ENCODE measurements at places on chromosomes 11 and 22.

DNA sequence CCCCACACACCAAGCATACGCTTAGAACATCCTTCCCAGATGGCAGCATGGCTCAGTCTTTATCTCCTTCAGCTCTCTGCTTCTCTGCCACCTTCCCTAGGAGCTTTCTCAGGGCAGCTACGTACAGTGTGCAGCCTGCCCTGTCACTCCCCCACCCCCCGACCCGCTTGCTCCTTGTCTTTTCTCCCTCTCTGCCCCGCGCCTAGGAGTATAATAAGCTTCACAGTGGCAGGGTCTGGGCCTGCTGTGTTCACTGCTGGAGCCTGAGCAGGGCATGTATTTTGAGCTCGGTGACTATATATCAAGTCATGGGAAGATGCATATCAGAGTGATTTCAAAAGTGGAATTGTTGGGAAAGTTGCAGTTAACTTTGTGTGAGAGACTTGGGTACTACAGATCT is 55.8 kb upstream of the ADSL start:
- no peak overlapping the region for H3K4me3 ChIP-seq
- peak overlapping the region; percentile 70 for H3K27ac ChIP-seq

- H3K4me3 ChIP-seq: no peak overlapping the region
- no peak for DNase-seq
- H3K36me3 ChIP-seq: no peaks in the 10 kb centered on the region
- peaks cover 2% of the 10 kb centered on the region for H3K27me3 ChIP-seq
Observed at GRCh38 chr11:57885298-57886050, 123.9 kb downstream of the CTNND1 start.

GRCh38 chr22:39098026-39098425 is 982 bp downstream of the APOBEC3H start:
- H3K4me3 ChIP-seq: peak overlapping the region; percentile 81
- DNase-seq: no peak
- no peaks in the 10 kb centered on the region for H3K36me3 ChIP-seq
- H3K27ac ChIP-seq: peak overlapping the region; percentile 100
- H3K27me3 ChIP-seq: no peaks in the 10 kb centered on the region

GRCh38 chr11:133360860-133361688 is 171.2 kb downstream of the OPCML start:
- DNase-seq: no peak
- no peak overlapping the region for H3K4me3 ChIP-seq
- H3K27me3 ChIP-seq: no peaks in the 10 kb centered on the region
- H3K27ac ChIP-seq: no peak overlapping the region

DNA sequence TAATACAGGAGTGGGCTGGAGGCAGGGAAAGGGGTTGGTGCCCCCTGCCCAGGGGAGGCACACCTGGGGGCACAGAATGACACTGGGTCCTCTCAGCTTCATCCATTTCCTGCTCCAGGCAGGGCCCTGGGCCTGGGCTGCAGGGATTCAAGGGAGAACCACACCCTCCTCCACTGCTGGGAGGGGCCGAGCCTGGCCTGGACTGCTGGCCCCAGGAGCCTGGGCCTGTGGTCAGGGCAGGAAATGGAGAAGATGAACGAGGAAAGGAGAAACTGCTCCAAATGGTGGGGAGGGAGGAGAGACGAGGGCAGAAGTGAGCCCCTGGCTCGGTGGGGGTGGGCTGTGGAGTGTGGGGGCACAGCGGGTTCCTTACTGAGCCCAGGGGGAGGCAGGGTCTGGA is 38.1 kb upstream of the KCNQ1OT1 start:
- no peak overlapping the region for H3K4me3 ChIP-seq
- peaks cover 2% of the 10 kb centered on the region for H3K36me3 ChIP-seq
- no peak for DNase-seq
- H3K27ac ChIP-seq: no peak overlapping the region
- H3K4me1 ChIP-seq: peaks cover 3% of the 10 kb centered on the region

- DNase-seq: no peak
- peaks cover 7% of the 10 kb centered on the region for H3K36me3 ChIP-seq
Observed at GRCh38 chr11:93169143-93169542, 28.6 kb downstream of the SLC36A4 start.

DNA sequence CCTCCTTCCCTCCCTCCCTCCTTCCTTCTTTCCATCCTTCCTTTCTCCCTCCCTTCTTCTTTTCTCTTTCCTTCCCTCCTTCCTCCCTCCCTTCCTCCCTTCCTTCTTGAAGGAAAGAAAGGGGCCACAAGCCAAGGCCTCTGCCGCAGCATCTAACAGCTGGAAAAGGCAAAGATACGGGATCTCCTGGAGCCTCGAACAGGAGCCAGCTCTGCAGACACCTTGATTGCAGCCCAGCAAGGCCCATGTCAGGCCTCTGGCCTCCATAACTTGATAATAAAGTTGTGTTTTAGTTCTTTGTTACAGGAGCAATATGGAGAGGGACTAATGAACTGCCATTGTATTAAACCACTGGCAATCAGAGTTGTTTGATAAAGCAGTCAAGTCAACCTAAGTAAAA is 348.9 kb upstream of the B3GAT1 start:
- no peak overlapping the region for H3K4me3 ChIP-seq
- H3K36me3 ChIP-seq: no peaks in the 10 kb centered on the region
- no peak overlapping the region for H3K27ac ChIP-seq
- no peaks in the 10 kb centered on the region for H3K4me1 ChIP-seq
- DNase-seq: no peak
- H3K27me3 ChIP-seq: peaks cover 30% of the 10 kb centered on the region

DNA sequence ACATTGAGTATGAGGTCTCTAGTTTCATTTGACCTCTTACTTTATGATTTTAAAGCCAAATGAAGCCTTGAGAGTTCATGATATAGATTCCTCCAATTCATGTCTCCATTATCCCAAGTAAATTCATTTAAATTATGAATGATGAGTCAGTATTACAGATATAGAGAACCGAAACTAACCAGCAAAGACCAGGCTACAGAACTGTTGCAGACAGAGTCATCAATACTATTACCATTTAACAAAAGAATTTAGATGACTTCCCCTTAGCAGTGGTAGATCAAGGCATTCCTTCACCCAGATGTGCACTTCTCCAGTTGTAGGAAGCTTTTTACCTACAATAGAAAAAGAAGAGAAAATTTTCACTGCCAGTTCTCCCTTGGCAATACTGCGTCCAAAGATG is 11.8 kb upstream of the CCDC89 start:
- peaks cover 7% of the 10 kb centered on the region for H3K4me1 ChIP-seq
- H3K36me3 ChIP-seq: no peaks in the 10 kb centered on the region
- H3K27me3 ChIP-seq: no peaks in the 10 kb centered on the region
- no peak overlapping the region for H3K27ac ChIP-seq
- no peak for DNase-seq

DNA sequence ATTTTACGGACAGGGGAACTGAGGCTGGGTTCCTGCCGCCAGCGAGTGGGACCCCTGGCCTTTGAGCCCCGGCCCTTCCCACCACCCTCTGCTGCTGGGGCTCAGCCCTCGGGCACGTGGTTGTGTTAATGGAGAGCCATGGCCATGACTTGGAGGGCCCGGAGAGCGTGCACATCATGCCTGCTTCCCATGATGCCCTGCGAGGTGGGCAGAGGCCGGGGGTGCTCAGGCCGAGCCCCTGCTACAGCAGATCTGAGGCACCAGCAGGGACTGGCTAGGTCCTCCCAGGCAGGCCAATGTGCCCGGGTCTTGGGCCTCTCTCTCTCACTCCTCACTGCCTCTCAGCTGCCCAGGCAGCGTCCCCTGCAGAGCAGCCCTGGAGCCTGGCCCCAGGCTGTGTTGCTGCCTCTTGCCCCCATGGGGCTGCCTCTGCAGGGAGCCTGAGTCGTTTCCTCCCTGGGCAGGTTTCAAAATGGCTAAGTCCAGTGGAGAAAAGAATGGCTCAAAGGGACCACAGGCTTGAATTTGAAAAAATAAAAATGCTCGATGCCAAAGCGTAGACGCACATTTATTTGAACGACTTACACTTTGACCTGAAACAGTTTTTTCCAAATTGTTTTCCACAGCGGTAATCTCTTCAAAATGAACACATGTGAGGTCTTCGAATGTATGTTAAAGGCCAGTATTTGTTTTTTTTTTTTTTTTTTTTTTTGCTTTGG is 72.6 kb upstream of the CLDN5 start:
- no peak overlapping the region for H3K27ac ChIP-seq
- H3K4me3 ChIP-seq: no peak overlapping the region
- peaks cover 10% of the 10 kb centered on the region for H3K4me1 ChIP-seq
- H3K27me3 ChIP-seq: peaks cover 17% of the 10 kb centered on the region

DNA sequence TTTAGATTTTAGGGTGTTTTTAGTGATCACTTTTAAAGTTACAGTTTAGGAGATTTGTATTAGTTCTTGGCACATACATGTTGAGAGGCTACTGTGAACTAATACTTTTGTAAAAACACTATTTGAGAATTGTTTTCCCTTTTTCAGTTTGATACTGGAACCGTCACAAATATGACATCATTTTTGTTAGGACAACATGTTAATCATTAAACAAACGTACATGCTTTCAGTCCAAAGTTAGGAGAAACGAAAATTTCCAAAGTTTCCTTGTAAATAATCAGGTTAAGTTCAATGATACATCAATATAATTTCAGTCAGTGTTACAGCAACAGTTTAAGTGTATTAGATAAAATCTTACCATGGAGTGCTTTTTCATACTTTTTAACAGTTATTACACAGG is 53.1 kb downstream of the SPECC1L start:
- DNase-seq: no peak
- H3K4me1 ChIP-seq: peaks cover 10% of the 10 kb centered on the region

DNA sequence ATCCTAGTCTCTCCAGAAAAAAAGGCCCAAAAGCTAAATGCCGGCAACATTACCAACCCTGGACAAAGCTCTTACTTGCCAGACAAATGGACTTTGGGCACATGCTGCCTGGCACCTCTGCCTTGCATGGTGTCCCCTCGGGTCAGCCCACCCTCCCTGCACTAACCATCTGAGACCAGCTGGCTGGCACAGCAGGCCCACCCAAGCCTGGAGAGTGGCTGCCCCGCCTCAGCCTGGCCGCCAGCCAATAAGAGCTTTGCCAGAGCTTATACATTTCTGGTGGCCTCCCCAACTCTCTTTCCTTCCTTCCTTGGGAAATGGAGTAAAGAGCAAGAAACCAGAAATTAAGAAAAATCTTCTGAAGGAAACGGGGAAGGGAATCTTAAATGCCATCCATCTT is 24.5 kb downstream of the MCHR1 start:
- DNase-seq: no peak
- peaks cover 8% of the 10 kb centered on the region for H3K4me1 ChIP-seq
- no peaks in the 10 kb centered on the region for H3K36me3 ChIP-seq
- no peak overlapping the region for H3K4me3 ChIP-seq

DNA sequence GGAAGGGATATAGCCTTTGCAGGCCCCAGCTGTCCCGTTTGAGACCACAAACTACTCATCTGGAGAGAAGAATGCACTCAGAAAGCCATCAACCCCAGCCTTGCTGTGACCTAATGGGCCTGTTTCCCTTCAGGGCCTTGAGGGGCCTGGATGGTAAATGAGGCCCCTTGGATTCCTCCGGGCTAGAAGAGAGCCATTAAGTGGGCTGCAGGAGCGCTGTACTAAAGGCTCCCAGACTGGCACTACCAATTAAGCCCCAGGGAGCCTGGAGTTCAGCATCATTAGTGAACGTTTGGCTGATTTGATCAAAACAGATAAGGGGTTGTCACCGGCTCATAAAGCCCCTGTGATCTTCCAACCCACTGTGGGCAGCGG is 23.0 kb downstream of the CD5 start:
- H3K27ac ChIP-seq: no peak overlapping the region
- no peak overlapping the region for H3K4me3 ChIP-seq
- peaks cover 23% of the 10 kb centered on the region for H3K36me3 ChIP-seq
- no peak for DNase-seq

- DNase-seq: no peak
- H3K4me1 ChIP-seq: no peaks in the 10 kb centered on the region
- H3K36me3 ChIP-seq: peaks cover 49% of the 10 kb centered on the region
Observed at GRCh38 chr11:46410021-46410420, 18.4 kb upstream of the CHRM4 start.

GRCh38 chr11:62508336-62509058 is 38.1 kb downstream of the AHNAK start:
- H3K27me3 ChIP-seq: peaks cover 4% of the 10 kb centered on the region
- peak; percentile 12 for DNase-seq
- no peak overlapping the region for H3K4me3 ChIP-seq
- H3K36me3 ChIP-seq: peaks cover 1% of the 10 kb centered on the region
- peaks cover 13% of the 10 kb centered on the region for H3K4me1 ChIP-seq

DNA sequence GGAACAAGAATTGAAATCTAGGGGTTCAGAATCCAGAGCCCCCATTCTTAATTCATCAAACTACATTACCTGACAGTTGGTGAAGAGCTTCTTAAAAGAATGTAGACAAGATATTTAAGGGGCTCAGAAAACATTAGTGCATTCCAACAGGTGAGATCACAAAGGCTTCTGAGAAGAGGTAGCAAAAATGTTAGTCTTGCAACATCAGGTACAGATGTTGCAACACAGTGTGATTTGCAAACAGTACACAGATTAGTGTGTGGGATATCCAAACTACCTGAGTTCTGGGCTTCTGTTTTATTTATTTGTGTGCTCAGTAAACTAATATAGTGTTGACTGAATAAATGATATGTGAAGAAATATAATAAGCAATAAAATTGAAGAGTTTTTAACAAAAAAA is 11.8 kb downstream of the CASP4 start:
- peaks cover 20% of the 10 kb centered on the region for H3K36me3 ChIP-seq
- H3K4me3 ChIP-seq: no peak overlapping the region
- no peak for DNase-seq
- no peak overlapping the region for H3K27ac ChIP-seq
- peaks cover 55% of the 10 kb centered on the region for H3K4me1 ChIP-seq

- no peak overlapping the region for H3K27ac ChIP-seq
- no peaks in the 10 kb centered on the region for H3K27me3 ChIP-seq
- H3K4me1 ChIP-seq: peaks cover 6% of the 10 kb centered on the region
- no peak overlapping the region for H3K4me3 ChIP-seq
- DNase-seq: no peak
Observed at GRCh38 chr11:102620818-102621561, 4.1 kb downstream of the MMP20 start.

- peaks cover 51% of the 10 kb centered on the region for H3K27me3 ChIP-seq
- H3K27ac ChIP-seq: no peak overlapping the region
- DNase-seq: no peak
Observed at GRCh38 chr11:69007975-69008381, 5.1 kb downstream of the MRGPRF start.

GRCh38 chr22:47592791-47593190 is 830.3 kb downstream of the TBC1D22A start:
- no peak for DNase-seq
- H3K27me3 ChIP-seq: peaks cover 3% of the 10 kb centered on the region
- H3K27ac ChIP-seq: no peak overlapping the region
- H3K4me1 ChIP-seq: no peaks in the 10 kb centered on the region
- no peaks in the 10 kb centered on the region for H3K36me3 ChIP-seq

DNA sequence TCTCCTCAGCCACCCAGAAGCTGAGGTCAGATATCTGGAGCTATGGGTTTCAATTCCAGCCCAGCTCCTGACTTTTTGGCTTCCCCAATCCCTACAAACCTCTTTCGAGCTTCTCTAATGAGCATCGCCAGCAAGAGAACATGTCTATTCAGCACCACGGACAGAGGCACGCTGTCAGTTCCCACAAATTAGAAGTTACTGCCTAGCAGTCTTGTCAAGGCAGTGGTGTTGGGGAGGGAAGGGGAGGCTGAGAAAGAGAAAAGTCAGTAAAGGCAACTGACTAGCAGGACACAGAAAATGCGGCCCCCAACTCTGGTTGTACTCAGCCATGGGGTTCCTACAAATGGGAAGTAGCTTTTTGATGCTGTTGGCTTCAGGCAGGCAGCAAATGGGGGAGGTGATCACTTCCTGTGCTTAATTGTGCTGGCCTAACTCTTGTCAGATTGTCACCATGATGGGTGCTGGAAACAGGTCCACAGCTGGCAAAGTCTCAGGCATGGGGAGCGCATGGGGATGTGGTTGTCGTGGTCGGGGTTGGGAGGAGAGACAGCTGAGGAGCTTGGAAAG is 205.9 kb downstream of the ST3GAL4 start:
- H3K36me3 ChIP-seq: no peaks in the 10 kb centered on the region
- H3K4me3 ChIP-seq: no peak overlapping the region
- DNase-seq: no peak
- no peak overlapping the region for H3K27ac ChIP-seq
- peaks cover 8% of the 10 kb centered on the region for H3K27me3 ChIP-seq
